Kidney capillary endothelial cell (primary cell): ENCODE measurements at places on chromosomes 11 and 22.

DNA sequence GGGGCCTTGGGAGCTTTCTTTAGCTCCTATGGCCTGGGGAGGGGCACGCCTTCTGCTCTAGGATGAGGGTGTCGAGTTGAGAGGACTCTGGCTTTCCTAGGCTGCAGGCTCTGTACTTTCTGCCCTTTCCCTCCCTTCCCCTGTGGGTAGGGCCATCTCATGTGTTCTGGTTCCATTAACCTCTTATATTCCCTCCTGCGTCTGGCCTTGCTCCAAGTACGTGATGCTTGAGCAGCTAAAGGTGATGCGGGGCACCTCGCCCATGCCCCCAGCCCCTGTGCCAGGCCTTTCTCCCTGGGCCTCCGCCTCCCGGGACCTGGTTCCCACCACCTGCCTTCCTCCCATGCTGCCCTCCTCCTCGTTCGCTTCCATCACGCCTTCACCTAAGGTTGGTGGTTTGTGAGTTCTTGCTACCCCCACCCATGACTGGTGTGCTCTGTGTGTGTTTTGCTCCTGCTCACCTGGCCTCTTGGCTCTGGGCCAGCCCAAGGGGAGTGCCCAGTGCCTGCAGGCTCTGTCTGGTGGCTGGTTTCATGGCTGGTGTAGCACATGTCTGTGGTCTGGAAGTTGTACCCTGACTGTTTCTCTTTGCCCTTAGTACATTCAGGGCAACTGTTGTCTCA is 34.1 kb downstream of the PHLDB1 start:
- no peak for DNase-seq

GRCh38 chr11:2302306-2302895 is 588 bp downstream of the TSPAN32 start:
- DNase-seq = no peak

GRCh38 chr11:112795911-112796649 is 165.1 kb upstream of the NCAM1 start:
- DNase-seq = no peak

- DNase-seq = no peak
Measured at GRCh38 chr22:44172370-44173108, 8.2 kb upstream of the PARVG start.

DNA sequence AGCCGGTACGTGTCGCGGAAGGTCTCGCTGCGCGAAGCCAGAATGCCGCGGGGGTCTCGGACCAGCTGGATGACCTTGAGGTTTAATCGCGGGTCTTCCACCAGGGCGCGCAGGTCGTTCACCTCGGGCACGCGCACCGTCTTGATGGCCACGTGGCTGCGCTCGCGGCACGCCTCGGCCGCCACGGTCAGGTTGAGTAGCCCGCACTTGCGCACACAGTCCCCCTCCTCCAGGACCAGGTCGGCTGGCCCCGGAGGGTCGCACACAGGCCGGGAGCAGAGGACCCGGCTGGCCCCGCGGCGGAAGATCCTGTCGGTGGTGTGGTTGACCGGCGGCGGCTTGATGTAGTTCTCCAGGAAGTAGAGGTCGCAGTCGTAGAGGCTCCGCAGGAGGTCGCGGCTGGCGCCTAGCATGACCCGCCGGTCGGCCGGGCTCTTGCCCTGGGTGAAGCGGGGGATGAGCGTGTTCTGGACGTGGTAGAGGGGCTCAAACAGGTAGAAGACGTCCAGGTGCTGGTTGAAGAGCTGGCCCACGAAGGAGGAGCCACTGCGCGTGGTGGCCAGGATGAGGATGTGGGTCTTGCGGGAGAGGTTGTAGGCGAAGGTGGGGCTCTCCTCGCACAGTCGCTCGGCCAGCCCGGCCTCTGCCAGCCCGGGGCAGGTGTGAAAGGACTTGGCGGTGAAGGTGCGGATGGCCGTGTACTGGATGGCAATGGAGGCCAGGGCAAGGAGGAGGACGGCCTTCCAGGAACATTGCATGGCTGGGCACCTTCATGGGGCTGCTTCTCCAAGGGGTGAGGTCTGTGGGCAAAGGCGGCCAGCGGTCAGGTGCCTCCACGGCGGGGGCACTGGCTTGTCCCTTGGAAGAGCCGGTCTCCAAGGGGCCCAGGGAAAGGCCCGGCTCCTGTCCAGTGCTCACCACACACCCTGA is 15.0 kb downstream of the CHST1 start:
- DNase-seq = no peak

DNA sequence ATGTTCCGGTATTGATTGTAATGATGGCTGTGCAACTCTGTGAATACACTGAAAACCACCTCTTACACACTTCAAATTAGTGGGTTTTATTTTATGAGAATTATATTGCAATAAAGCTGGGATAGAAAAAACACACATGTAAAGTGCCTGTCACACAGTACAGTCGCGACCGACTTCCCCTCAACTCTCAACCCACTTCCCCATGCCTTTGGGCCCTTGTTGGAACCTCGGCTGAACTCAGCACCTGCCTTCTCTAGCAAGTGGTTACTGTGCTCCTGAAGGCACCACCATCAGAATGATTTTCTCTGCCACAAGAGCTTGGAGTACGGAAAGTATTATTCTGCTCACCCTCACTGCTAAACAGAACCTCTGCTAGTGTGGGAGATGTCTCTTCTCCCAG is 13.5 kb downstream of the KCNJ1 start:
- DNase-seq = no peak

DNA sequence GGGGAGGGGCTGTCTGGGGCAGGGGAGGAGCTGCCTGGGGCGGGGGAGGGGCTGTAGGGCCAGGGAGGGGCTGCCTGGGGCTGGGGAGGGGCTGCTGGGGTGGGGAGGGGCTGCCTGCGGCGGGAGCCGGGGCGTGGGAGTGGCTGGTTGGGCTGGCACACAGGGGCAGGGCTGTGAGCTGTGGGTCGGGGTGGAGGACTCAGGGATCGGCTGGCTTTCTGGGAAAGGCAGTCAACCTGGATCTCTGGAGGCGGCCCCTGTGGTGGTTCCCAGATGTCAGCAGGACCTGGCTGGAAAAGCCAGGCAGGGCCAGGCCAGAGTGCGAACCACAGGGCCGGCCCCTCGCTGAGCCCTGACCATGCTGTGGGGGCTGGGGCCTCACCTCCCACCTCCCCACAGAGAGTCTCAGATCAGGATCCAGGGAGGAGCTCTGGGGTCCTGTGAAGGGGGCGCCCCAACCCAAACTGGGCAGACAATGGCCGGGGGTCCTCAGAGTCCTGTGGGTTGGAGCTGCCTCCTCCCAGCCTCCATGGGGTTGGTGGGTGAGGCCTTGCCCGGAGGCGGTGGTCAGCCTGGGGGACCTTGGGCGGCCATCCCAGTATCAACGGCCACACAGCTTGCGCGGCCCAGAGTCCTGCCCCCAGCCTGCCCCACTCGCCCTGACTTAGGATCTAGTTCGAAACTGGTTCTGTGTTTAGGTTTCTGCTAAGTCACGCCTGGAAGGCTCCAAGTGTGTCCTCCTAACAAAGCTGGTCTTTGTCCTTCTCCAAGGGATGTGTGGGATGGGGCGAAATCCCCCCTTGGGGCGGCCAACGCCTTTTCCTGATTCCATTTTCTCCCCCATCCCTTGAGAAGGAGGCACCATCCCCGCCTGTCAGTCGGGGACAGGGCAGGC is 1.9 kb downstream of the MUC5B start:
- DNase-seq = no peak

DNA sequence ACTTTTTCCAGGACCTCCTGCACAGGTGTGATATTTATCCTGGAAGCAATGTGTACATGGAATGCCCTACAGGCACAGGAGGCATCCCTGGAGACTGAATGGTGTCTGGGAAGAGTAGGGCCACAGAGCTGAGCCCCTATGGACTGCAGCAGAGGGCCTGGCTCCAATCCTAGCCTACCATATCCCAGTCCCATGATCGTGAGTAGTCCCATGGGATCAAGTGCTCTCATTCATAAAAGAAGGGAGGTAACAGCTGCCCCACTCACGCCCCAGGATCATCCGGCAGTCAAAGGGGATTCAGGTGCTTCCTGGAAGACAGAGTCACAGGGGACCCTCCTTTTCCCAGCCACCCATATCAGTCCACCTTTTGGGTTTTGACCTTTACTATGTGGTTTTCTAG is 24.0 kb downstream of the ANKK1 start:
- no peak for DNase-seq

GRCh38 chr11:118530180-118530682 is 761 bp upstream of the TMEM25 start:
- DNase-seq = peak; percentile 4

DNA sequence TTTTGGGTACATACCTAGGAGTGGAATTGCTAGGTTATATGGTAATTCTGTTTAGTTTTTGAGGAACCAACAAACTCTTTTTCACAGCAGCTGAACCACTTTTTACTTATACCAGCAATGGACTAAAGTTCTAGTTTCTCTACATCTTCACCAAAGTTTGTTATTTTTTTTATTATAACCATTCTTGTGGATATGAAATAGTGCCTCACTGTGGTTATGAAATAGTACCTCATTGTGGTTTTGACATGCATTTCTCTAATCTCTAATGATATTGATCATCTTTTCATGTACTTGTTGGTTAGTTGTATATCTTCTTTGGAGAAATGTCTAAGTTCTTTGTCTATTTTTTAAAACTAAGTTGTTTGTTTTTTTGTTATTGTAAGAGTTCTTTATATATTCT is 27.2 kb downstream of the STIM1 start:
- DNase-seq = no peak

DNA sequence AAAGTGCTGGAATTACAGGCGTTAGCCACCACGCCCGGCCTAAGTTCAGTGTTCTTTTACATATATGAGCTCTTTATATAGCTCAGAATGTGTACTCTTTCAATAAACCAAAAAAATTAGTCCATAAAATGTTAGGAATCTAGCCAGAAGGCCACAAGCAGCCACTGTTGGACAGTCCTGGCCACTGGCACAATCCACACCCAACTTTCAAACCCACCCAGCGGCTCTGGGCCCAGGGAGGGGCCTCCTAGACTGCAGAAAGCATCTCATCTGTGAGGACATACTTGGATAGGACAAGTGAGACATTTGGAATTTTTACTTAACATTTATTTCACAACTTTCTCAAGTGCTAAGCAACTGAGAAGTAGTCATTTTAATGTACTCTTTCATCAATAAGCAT is 6.4 kb downstream of the PACSIN2 start:
- no peak for DNase-seq

DNA sequence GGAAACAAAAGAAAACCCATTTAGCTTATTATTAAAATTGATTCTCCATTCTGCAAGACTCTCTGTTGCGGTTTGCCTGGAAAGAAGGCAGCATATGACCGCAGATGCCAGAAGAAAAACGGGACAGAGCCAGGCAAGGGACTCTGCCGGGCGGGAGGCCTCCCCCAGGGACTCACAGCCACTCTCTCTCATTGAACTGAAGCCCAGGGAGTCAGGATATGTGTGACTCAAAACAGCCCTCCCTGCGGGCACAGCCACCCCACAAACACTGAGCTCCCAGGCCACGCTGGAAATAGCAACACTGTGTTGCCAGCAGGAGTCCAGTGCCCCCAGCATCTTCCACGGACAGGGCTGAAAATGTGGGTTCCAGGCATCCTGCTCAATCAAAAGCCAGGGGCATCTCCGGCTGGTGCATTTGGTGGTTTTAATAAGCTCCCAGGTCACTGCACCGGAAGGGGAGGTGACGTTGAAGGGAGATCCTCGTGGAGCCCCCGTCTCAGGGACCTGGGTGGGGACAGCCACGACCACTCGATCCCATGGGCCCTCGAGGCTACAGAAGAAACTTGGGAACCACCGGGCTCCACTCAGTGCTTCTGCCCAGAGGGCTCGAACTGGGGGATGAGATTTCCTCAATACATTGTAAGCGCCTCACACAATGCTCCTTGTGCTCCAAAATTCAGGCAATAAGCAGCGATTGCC is 624.5 kb downstream of the TBC1D22A start:
- DNase-seq = no peak

- no peak for DNase-seq
Measured at GRCh38 chr22:11042116-11042515, 4485.9 kb upstream of the OR11H1 start.
